ENCODE measurements at places on chromosomes 7 and 10.

- no peak for DNase-seq
Observed at GRCh38 chr10:62917475-62918238, 101.5 kb upstream of the EGR2 start.

DNA sequence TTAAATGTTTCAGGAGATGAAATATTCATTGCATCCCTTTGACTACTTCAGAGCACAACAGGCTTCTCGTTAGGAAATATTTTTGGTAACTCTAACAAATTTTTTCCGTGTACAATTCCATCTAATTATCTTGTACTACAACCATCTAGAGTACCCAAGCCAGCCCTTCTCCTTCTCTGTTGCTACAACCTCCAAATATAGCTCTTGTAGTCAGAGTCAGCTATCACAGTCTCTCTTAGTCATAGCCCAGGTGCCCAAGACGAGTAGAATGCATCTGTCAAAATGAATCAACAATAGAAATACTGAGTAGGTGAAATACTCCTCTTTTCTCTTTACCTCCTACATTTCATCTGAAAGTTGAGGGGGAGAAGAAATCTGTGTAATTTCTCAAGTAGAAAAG lies 74.0 kb downstream of the INHBA start:
- DNase-seq: no peak

DNA sequence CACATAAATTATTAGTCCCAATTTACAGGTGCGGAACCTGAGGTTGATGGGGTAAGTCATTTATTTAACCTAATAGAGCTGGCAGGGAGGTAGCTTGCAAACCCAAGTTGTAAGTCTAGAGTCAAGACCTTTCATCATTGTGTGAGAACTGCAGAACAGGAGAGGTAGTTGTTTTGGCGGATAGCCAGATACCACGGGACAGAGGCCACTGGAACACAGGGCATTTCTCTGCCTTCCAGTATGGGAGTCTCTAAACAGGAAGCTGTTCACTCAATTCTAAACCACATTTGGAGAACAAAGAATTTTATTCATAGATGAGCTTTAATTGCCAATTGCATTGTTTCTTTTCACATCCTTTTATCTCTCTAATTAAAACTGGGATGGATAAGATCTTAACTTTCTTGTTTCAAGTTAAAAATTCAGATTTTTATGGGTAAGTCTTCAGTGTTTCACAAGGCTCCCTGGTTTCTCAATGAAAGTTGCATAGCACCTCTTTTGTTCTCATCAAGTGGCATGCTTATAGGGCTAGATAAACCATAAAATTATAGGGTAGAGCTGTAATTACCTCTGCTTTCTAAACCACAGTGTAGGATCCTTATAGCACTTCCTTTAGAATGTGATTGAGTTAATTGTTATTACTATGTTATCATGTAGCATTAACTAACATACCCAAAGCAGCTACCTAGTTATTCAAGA lies 489.0 kb downstream of the GATA3 start:
- DNase-seq: peak; percentile 88

GRCh38 chr10:131934769-131935168 lies 34.0 kb downstream of the PPP2R2D start:
- DNase-seq: no peak

- DNase-seq: peak; percentile 62
Observed at GRCh38 chr10:109886037-109886780, 37.1 kb downstream of the XPNPEP1 start.

- DNase-seq: peak; percentile 64
Observed at GRCh38 chr7:68235937-68236336, 1239.3 kb downstream of the TYW1 start.

DNA sequence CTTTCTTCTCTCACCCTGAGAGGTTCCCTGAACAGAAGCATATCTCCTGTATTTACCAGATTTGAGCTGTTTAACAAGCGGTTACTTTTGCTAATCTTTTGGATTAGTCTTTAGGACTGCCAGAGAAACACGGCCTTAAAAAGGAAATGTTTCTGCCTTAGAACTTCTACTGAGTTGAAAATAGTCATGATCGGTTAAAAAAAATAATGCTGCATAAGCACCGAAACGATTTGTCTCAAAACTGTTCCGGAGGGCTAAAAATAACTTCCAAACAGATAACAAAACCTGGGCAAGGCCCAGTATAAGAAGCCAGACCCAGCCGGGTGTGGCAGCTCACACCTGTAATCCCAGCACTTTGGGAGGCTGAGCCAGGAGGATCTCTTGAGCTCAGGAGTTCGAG lies 43.3 kb upstream of the CYTH3 start:
- DNase-seq: no peak

DNA sequence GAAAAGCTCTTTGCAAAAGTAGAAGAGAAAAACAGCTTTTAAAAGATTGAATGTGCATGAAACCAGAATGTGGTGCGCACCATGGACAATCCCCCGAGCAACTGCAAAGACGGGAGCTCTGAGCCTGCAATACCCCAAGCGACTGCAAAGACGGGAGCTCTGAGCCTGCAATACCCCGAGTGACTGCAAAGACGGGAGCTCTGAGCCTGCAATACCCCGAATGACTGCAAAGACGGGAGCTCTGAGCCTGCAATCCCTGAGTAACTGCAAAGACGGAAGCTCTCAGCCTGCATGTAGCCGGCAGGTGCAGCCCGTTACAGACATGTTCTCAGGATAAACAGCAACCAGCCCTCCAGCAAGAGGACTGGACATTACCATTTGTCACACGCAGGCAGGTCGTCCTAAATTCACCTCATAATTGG lies 6.2 kb downstream of the ZNF775 start:
- DNase-seq: no peak

DNA sequence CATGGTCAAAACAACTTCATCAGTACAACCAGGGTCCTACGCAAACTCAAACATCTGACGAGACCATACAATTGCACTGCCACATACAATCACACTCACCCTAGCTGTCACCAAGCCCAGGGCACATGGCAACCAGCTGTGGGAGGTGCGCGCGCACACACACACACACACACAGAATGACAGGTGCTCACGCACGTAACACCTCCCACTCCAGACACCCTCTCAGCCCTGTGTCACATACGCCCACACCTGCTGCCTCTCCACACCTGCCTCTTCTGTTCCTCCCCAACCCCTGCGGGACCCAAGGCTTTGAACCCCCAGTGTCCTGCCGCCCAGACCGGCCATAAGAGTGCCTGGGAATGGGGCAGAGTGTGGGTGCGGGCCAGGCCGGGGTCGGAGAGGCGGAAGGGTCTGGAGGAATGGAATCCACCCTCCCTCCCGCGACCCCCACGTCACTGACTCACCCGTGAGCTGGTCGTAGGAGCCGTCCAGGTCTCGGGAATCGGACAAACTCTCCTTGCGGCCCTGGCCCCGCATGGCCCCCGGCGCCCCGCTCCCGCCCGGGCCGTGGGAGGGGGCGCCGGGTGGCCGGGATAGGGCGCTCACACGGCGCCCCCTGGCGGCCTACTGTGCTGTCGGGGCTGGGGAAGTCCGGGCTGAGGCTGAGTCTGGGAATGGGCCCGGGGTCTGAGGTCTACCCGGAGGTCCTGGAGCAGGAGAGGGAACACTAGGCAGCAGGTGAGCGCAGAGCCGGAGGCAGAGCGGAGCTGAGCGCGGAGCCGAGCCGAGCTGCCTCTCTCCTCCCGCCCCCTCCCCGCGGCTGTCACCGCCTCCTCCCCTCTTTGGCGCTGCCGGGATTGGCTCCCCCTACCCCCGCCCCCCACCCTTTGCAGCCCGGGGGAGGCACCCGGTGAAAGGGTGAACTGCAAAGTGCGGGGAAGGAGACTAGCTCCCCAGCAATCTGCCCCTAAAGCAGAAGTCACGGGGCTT lies at the start of gene KCNIP2:
Gene KCNIP2 (minus strand): TSS at position 769 of the 990 bp plus-strand sequence. CDS start 232 bp downstream, at position 537.
- DNase-seq: peak; percentile 44

GRCh38 chr7:121510302-121510701 lies 114.2 kb upstream of the FAM3C start:
- DNase-seq: peak; percentile 55

- peak; percentile 40 for DNase-seq
Observed at GRCh38 chr7:50962962-50963374, 180.3 kb upstream of the GRB10 start.

- DNase-seq: no peak
Observed at GRCh38 chr10:88962336-88962735, 9.8 kb upstream of the ACTA2 start.

DNA sequence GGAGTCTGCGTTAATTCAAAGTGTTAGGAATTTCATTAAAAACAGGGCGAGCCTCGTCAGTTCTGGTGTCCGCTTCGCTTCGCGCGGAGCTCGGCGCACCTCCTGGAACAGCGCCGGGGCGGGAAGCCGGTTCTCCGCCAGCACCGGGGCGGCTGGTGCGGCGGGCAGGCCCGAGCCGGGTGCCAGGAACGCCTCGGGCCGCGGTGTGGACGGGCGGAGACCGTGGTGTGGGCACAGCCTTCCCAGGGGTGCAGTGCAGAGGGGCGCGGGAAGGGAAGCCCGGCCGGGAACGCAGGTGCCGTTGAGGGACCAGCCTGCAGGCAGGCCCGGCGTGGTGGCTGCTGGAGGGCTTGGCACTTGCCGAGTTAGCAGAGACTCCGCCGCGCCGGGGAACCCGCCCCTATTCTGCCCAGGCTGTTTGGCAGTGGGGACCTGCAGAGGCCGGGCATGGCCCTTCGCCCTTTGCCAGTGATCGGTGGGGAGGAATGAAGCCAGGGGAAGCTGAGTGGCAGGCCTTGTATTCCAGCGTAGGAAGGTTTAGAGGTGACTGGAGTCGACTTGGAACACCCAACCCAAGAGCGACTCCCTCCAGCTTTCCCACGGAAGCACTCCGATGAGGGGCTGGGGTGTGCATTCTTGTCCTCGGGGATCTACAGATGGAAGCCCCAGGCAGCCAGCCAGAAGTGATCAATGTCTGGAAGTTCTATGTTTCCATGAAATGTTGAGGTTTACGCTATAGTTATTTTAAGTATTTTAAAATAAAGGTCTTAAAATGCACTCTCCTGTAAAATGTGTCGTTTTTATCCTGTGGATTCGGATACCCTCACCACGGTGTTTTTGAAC lies 945 bp upstream of the RHEB start:
- no peak for DNase-seq

GRCh38 chr10:52071814-52072213 lies 242.3 kb upstream of the DKK1 start:
- peak; percentile 19 for DNase-seq

GRCh38 chr10:125533866-125534265 lies 149.1 kb downstream of the TEX36 start:
- no peak for DNase-seq

- peak; percentile 11 for DNase-seq
Observed at GRCh38 chr10:110792476-110793125, 79.1 kb upstream of the PDCD4 start.

GRCh38 chr10:3391657-3392056 lies 219.1 kb upstream of the PITRM1 start:
- DNase-seq: no peak

- no peak for DNase-seq
Observed at GRCh38 chr10:113274176-113274829, 278.6 kb upstream of the HABP2 start.

GRCh38 chr7:151061213-151062110 lies 2.1 kb downstream of the SLC4A2 start:
- no peak for DNase-seq

- DNase-seq: no peak
Observed at GRCh38 chr7:71612911-71613310, 481.0 kb downstream of the GALNT17 start.

DNA sequence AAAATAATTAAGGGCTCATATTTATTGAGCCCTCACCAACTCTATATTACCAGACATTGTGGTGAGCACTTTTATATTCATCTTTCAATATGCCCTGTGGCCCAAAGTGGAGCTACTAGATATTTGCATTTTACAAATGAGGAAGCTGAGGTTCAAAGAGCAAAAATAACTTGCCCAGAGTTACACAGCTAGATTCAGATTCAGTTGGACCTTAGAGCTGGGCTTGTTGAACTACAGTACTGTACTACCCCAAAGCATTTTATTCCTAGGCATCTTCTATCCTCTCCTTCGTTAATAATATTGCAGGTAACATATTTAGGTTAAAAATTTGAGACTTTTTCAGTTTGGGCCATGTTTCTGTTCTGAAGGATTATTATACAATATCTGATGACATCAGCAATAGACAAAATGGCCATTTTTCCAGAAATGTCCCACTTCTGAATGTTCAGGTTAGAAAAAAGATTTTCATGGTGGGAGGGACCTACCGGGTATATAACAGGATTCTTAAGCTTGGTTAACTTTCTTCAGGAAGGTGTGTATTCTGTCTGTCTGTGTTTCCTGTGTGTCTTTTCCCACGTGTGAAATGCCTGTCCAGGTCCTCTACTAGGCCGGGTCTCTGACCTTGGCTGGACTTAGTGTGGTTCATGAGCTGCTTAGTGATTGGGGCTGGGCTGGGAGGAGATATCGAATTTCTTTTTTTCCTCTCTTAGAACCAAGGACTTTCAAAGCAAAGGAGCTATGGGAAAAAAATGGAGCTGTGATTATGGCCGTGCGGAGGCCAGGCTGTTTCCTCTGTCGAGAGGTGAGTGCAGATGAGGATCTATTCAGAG lies 13.6 kb downstream of the PRXL2A start:
- DNase-seq: no peak

- DNase-seq: no peak
Observed at GRCh38 chr7:30918676-30919075, 7.0 kb downstream of the AQP1 start.

DNA sequence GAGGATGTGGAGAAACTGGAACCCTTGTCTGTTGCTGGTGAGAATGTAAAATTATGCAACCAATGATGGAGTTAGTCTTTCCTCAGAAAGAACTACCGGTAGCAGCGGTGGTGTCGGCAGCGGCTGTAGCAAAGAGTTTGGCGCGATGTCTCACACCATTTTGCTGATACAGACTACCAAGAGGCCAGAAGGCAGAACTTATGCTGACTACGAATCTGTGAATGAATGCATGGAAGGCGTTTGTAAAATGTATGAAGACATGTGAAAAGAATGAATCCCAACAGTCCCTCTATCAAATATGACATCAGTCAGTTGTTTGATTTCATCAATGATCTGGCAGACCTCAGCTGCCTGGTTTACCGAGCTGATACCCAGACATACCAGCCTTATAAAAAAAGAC lies 10.6 kb downstream of the CLEC2L start:
- DNase-seq: no peak

- DNase-seq: no peak
Observed at GRCh38 chr10:46287846-46288477, 1.2 kb downstream of the ANTXRL start.

GRCh38 chr10:86304436-86304835 lies 62.2 kb downstream of the GRID1 start:
- no peak for DNase-seq

GRCh38 chr10:50260791-50261281 lies 9.5 kb upstream of the ASAH2 start:
- no peak for DNase-seq

DNA sequence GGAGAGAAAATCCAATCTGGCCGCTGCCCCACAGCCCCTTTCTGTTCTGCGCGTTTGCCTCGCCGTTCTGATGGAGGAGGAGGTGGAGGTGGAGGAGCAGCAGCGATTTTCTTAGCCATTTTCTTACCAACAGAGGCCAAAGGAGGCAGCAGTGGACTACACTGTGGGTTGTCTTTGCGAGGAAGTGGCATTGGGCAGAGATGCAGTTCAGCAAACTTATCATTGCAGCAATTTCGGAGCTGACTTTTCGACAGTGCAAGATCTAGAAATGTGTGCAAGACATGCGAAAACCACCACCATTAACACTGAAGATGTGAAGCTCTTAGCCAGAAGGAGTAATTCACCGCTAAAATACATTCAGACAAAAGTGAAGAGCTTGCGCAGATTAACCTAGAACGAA lies 1.9 kb upstream of the ARL4A start:
- DNase-seq: peak; percentile 92
